ENCODE measurements at places on chromosomes 16 and 17.

DNA sequence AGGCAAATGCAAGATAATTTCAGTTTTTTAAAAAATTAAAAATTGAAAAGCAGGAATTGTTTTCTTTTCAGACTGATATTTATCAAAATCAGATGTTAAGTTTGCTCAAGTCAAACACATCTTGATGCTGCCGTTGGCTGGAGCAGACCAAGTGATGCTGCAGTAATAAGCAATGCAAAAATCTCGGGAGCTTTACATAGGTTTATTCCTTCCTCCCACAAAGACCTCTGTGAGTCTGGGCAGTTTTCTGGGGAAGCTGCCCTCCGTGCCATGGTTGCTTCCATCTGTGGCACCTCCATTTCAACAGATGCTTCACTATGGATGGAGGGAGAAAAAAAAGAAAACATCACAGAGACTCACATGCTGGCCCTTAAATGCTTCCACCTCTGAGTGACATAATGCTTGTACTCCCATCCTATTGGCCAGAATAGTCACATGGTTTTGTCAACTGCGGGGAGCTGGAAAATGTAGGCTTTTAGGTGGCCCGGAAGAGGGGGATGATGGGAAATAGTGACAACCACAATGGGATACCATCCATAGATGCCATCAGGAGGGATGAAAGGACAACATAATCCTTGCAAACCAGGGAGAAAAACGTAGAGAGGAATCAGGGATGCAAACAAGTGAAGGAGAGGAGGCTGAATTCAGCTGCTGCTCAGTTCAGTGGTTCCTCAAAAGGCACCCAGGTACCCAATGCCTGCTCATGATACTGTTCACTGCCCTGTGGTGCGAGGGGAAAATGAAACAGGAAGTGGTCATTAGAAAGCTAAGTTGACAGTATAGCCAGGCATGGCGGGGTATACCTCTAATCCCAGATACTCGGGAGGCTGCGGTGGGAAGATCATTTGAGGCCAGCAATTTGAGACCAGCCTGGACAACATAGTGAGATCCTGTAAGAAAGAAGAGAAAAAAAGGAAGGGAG lies 13.5 kb upstream of the ERCC4 start:
- no peak for DNase-seq

- no peak for DNase-seq
Measured at GRCh38 chr17:4921320-4921719, 10.8 kb upstream of the GP1BA start.

- DNase-seq, result no peak
Measured at GRCh38 chr17:17077861-17078732, 35.8 kb downstream of the MPRIP start.

DNA sequence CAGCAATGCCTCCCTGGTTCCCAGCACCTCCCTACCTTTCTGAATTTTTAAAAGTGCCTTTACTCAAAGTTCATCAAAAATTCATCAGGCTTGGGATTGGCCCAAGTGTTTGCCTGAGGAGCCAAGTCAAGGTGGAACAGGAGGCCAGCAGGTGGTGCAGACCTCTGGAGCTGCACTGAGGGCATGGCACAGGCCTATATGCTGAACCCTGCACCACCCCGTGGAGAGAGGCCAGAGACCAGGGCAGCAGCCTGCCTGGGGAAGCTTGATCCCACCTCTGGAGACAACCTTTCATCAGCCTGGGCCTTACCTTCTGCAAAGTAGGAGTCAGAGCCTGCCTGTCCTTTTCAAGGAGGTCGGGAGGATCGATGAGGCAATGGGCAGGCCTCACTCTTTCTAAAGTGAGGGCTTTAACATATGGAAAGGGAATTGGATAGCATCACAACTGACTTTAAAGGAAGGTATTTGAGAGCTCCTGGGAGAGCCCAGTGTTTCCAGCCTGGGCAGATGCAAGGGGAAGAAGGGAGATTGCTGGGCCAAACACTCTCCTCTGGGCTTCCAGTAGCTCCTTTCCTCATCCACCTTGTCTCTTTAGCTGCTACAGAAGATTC lies 31.8 kb upstream of the TMEM132E start:
- DNase-seq, result no peak

GRCh38 chr17:65190467-65191097 lies 53.4 kb downstream of the RGS9 start:
- no peak for DNase-seq

- no peak for DNase-seq
Measured at GRCh38 chr16:11163761-11164261, 92.2 kb downstream of the SOCS1 start.

DNA sequence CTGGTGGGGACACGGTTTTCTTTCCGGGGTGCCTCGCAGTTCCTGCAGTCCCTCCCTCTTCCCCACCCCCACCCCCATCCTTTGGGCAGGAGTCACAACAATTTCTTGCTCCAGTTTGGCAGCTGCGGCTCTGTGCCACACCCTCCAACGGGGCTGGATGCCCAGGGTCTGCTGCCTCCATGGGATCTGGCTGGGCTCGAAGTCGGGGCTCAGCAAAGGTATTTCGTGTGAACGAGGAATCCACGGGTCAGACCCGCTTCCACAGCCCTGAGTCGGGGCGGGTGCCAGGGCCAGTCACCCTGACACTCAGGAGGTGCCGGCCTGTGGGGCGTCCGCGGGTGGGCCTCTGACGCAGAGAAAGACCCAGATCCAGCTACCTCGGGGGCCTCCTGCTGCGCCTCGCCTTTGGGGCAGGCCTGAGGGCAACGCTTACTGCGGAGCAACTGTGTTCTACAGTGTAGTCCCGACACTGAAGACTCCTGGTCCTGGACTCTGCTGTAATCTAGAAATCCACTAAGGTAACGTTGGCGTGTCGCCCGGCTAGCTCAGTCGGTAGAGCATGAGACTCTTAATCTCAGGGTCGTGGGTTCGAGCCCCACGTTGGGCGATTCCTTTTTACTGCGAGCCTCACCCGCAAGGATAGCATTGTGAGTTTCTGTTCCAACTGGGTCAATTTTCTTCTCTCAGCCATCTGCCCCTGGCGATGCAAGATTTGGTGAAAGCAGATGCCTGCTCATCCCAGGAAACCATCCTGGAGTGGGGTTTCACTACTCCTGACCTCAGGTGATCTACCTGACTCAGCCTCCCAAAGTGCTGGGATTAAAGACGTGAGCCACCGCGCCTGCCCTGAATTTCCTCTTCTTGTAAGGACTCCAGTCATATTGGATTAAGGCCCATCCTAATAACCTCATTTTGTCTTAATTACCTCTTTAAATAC lies 12.6 kb upstream of the OR1F1 start:
- peak; percentile 45 for DNase-seq

- DNase-seq, result no peak
Measured at GRCh38 chr17:73969956-73970355, 233.5 kb upstream of the RPL38 start.

GRCh38 chr16:1607971-1608370 lies 3.9 kb downstream of the IFT140 start:
- DNase-seq, result no peak

- DNase-seq, result no peak
Measured at GRCh38 chr16:30664616-30665109, 6.4 kb downstream of the FBRS start.

DNA sequence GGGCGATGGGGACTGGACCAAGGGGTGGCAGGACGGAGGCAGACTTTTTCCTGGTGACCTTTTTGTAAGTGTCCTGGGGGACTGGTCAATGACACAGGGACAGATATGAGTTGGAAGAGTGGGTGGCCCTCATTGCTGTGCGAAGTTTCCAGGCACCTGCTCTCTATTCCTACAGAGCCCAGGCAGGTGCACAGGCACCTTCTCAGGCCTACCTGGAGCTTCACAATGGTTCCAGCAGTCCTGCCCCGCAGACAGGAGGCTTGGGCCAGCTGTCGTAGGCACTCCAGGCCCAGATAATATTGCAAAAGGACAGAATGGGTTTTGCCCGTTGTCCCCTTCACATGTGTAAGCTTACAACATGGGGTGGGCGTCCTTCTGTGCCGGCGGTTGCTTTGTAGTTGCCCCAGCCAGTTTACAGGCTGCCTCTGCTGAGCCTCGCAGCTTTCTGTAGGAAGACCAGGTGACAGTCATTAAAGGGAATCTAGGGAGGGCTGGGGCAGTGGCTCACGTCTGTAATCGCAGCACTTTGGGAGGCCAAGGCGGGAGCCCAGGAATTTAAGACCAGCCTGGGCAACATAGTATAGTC lies 84.3 kb downstream of the ARHGAP23 start:
- DNase-seq, result no peak

DNA sequence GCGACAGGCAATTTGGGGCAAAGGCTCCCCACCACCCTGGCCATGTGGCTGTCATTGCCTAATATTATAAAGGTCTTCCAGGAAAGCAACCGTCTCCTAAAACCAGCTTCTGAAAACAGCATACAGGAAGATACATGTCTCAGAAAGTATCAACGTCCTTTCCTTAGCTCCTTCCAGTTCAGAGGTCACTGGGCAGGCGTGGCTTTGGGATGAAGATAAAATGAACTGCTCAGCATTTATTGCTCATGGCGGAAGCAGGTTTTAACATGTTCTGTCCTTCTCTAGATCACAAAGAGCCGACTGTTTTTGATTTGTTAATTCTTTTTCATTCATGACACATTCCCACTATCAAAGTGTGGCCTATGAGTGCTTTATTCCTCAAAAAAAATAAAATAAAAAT lies 8.0 kb downstream of the CFAP20 start:
- DNase-seq, result no peak

GRCh38 chr17:16417896-16418684 lies 2.7 kb downstream of the TRPV2 start:
- no peak for DNase-seq

DNA sequence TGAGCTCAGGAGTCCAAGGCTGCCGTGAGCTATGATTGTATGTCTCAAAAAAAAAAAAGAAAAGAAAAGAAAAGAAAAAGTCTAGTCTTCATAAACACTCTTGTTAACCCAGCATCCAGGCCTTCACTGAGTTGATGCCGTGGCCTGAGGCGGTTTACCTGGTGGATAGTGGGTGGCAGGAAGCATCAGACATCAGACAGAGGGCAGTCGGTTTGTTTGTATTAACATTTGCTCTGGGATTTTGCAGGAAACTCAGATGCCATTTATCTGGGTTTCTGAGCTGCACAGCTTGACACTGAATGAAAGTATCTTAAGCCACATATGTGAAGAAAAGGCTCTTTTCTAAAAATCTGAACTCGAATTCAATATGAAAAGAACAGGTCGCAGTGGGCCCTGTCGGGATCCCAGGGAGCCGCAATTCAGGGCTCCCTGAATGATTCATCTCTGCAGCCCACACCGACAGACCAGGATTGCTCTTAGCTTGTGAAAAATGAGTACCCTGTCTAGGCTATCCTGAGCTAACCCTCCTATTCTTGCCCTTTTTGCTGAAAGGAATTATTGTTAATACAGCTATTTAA lies 1.1 kb upstream of the DBNDD1 start:
- no peak for DNase-seq

GRCh38 chr16:79909571-79909970 lies 309.0 kb upstream of the MAF start:
- DNase-seq, result no peak

GRCh38 chr17:7191571-7192270 lies 12.6 kb upstream of the ASGR1 start:
- peak; percentile 48 for DNase-seq

DNA sequence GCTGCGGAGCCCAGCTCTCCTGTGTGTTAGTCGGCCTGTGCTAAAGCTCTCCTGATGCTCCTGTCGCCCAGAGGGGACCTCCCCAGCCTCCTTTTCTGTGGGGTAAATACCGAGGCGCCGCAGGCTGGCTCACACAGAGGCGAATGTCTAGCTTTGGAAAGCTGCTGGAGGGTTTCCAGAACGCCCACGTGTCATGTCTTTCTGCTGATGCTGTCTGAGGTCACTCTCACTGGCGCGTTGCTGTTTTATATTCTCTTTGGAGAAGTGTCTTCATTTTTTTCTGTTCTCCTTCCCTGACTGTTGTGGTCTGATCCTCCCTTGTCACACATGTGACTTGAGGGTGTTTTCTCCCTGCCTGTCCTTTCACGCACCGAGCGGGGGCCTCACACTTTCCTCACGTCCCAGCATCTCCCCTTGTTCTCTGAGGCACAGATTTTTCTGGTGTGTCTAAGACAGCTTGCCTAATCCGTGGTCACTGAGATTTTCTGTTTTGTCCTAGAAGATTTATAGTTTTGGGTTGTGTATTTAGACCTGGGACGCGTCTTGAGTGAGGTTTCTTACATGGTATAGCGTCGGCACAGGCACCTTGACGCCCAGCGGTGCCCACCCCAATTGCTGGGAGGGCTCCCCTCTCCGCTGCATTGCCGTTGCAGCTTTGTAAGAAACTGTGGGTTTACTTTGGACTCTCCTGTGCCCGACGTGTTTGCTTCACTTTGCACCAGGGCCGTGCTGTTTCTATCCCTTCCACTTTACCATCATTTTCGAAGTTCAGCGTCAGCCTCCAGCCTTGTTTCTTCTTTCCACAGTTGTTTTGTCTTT lies 92.1 kb upstream of the ZNF750 start:
- DNase-seq, result no peak

- DNase-seq, result peak; percentile 85
Measured at GRCh38 chr17:44385287-44386181, 3.9 kb downstream of the ITGA2B start.

- DNase-seq, result no peak
Measured at GRCh38 chr16:57648125-57648524, 19.7 kb downstream of the ADGRG1 start.
